ENCODE measurements at places on chromosomes 12 and 14.

DNA sequence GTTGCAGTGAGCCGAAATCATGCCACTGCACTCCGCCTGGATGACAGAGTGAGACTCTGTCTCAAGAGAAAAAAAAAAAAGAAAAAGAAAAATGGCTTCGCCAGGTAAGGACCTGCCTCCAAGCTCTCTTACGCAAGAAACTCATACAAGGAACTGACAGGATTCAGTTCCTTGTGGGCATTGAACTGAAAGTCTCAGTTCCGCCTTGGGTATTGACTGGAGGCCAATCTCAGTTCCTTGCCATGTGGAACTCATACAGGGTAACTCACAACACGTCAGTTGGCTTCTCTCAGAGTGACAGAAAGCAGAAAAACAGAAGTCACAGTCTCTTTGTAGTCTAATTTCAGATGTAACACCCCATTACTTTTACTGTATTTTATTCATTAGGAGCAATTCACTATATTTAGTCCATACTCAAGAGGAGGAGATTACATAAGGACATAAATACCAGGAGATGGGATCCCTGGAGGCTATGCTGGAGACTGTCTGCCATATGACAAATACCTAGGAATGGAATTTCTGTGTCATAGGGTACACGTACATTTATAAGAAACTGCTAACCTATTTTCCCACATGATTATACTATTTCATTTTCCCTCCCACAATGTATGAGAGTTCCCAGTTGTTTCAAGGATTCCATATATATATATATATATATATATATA lies 11.4 kb upstream of the NOPCHAP1 start:
- DNase-seq: no peak

DNA sequence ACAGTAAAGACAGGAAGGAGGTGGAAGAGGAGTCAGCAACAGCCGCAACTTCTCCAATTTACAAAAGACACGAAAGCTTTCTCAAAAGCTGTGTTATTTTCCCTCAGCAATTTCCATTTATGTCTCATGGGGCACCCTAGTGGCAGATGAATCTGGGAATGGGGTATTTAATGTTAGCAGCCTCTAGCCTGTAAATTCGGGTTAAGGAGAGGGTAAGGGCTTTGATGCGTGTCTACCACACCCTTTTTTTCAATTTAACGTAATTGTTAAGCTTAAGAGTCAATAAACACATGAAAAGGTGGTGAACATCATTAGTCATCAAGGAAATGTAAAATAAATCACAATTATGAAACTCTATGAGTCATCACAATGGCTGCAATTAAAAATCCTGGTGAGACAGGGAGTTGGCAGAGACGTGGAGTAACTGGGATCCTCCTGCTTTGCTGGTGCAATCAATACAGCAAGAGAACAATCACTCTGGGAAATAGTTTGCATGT lies 986.4 kb downstream of the AACS start:
- DNase-seq: peak; percentile 59

DNA sequence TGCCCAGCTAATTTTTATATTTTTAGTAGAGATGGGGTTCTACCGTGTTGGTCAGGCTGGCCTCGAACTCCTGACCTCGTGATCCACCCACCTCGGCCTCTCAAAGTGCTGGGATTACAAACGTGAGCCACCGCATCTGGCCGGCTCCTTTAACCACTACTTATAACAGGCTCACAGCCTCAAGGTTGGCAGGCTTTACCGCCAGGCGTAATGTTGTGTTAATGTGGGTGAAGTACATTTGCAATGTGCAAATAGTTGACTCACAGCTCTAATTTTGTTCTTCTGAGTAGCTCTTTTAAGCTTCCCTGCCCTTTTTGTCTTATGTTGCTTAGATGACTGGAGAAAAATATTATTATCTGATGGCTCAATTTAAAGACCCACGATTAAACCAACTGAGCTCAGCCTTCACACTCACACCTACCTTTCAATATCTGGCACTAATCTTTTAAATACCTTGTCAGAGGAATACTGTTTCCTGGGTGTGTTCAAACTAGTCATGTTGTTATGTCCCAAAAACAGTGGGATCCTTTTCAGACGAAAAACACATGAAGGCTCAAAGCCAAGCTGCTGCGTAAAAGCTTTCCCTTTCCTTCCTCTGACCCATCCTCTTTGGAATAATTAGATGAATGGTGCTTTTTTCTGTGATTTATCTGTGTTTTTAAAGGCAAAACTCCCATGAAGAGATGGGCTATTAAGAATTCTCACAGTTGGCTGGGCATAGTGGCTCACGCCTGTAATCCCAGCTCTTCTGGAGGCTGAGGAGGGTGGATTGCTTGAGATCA lies 57.2 kb upstream of the USP44 start:
- DNase-seq: peak; percentile 54

GRCh38 chr14:72852194-72852593 lies 41.7 kb downstream of the DPF3 start:
- no peak for DNase-seq

GRCh38 chr12:26523708-26524150 lies 309.3 kb downstream of the ITPR2 start:
- peak; percentile 99 for DNase-seq
